ENCODE measurements at places on chromosomes 6 and 20. TPM values are rescaled to one million over a fixed set of nuclear protein-coding genes. Genes with fewer than 3 reads are reported as not detected.

ARMC12 gene
- 5.9 TPM for total RNA-seq

- DNase-seq: no peak
Measured at GRCh38 chr6:149098700-149099276, 218.7 kb upstream of the TAB2 start.

GJA1 gene
- 0.16 TPM for total RNA-seq

DNA sequence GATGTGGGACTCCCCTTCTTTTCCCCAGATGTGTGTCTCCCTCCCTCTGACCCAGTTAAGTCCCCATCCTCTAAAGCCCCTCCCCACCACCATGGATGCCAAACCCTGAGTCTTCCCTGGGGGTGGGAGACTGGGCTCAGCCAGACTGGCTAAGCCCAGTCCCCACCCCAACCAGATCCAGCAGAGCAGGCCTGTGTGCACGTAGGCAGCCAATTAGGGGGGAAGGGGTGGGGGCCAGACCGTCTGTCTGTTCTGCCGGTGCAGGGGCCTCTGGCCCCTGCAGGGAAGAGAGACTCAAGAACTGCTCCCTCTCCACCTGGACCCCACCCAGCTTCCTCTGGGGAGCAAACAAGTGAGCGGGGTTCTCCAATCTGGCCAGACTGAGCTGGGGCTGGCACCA, 605 bp downstream of the COX4I2 start:
- no peak for DNase-seq

DNA sequence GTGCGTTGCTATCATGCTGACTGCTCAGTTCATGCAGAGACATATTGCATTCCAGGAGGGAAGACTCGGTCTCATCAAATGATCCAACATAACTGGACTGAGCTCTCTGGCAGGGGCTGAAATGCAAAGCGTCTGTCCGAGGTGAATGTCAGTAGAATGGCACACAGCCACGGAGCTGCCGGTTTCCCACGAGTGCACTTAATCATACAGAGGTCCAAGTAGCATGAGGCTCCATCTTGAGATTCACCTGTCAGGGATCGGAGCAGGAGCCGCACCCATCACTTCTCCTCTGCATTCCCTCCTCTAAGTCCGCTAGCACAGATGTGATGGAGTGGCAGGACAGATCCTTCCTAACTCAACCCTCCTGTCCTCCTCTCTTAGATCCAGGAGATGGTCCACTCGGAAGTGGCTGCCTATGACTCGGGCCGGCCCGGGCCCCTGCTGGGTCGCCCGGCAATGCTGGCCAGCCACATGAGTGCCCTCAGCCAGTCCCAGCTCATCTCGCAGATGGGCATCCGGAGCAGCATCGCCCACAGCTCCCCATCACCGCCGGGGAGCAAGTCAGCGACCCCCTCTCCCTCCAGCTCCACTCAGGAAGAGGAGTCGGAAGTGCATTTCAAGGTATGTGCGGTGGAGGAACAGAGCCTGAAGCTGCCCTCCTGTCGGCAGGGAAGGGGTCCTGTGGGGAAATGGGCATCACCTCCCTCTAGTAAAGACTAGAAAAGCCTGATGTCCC, 135.9 kb downstream of the JPH2 start:
- DNase-seq: no peak
